Ecto neural progenitor cell (in vitro differentiated cells): ENCODE measurements at places on chromosomes 3 and 15.

GRCh38 chr3:12143949-12144504 lies 14.7 kb downstream of the TIMP4 start:
- DNase-seq, result no peak

DNA sequence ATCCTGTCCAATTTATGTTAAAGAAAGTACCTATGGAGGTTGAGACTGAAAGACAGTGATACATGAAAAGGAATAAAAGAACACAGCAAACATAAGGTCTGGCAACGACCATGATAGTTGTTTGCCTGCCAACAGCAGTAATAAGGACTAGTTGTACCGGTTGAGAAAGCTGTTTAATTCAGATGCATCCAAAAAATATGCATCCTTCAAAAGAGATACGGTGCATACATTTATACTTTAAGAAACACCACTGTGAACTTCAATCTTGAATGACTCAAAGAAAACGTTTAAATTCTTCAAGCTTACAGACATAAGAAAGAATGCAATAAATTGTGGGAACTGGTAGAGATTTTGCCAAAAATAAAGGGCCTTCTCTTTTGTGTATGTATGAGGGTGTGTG lies 492.1 kb downstream of the NLGN1 start:
- DNase-seq, result no peak

DNA sequence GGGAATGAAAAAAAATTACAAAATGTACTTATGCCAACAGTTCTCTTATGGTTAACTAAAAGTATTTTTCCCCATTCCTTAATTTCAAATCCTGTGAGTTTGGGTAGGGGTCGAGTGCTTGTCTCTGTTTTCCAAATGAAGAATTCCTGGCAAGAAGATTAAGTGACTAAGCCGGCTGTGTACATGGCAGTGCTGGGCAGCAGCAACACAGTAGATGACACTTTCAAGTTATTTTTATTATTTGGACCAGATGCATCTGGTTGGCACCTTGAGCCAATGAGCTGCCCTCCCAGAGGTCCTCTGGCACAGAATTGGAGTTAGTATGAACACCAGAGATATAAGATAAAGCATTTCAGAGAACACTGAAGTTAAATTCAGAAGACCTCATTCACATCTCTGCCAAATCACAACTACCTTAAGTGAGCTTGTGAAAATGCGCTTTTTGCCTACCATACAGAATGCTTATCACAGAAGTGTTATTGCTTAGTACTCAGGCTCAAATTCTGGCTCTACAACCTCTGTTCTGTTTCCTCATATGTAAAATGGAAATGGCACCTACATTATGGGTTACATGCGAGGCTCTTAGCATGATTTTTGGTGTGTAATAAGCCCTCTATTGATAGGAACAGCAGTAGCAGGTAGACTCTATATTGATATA lies 256.9 kb downstream of the UBE2E2 start:
- no peak for DNase-seq

DNA sequence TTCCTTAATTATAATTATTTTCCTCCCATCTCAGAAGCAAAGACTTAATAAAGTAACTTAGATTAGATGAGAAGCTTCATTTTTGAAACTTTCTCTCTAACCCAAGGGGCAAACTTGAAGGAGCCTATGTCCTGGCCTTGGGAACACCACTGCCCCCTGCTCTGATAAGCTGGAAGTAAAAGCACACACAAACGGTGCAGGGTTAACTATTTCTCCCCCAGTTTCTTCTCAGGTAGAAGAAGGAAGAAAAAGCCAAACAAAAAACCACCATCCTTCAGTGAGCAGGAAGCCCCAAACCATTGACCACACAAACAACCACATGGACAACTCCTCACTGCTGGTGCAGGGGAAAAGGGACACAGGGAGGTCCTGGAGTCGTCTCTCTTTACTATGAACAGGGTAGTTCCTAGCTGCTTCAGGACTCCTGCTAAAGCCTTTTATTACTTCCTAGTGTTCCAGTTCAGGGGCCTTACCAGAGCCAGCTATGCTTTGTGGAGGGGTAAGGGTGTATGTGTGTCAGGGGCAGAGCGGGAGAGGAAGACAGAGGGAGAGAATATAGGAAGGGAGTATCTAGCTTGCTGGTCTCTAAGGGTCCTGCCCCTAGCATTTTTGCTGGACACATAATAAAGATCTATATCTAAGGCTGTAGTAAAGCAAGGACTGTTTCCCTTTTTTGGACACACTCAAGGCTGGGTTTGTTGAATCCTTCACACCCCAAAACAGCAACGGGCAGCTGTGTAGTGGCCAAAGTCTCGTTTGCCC lies 94.0 kb upstream of the UMPS start:
- DNase-seq, result no peak

GRCh38 chr3:43307226-43307625 lies 20.9 kb downstream of the SNRK start:
- no peak for DNase-seq

- DNase-seq, result no peak
These were observed 29.1 kb upstream of the SLC30A4 start for GRCh38 chr15:45551676-45552075.

GRCh38 chr15:95503640-95504225 lies 826.8 kb upstream of the NR2F2 start:
- no peak for DNase-seq

DNA sequence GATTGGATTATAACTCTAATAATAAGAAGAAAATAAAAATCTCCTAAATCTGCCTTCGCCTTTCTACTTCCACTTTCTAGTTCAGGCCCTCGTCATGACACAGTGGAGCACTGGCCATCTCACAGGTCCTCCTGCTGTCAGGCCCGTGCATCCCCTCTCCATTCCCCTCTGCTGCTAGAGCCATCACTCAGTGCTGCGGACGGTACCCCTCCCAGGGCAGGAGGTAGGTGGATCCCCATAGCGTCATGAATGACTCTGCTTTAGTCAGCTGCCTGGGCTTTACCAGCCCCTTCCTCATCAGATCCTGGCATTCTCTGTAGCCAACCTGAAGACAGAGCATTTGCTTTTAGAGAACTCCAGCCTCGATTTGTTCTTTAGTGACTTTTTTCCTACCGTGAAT lies 12.0 kb upstream of the PPP1R2 start:
- no peak for DNase-seq

DNA sequence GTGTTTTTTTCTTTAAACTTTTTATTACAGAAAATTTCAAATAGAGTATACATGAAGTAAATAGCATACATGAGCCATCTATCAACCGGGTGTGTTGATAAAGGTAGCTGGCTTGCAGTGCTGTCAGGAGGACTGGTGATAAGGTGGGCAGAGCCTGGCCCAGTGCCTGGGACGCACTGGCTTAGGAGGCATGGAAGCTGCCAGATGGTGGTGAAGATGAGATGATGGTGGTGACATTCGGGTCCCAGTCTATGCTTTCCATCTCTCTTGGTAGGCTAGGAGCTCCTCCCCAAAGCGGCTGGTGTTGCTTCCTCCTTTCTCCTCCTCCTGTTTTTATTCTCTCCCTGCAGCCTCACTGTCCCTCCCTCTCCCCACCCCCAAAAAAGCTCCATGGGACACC lies 101.7 kb downstream of the ADCY5 start:
- no peak for DNase-seq

DNA sequence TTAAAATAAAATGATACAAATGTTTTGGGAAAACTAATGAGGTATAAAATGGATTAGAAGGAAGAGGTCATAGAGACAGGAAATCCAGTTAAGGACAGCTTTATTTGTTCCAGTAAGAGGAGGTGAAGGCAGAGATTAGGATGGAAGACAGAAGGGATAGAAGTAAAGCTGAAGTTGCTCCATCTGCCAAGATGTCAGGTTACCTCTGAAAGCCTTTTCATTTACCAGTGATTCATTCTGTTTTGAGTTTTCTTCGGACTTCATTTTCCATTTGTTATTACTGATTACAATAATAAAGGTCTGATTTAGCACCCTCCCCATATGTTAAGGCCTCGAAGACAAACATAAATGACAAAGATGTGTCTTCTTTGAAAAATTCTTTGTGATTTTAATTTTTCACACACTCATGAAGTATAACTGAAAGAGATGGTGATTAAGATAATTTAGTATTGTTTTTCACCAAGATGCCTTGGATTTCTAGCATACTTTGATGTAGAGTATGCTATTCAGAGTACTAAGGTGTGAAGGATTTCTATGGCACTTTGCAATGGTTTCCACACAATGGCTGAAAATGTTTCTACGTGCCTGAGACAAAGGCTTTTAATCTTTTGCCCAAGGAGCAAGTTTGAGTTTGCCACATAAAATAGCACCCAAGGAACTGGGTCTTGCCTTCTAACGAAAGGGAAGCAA lies 75.4 kb upstream of the PLAAT1 start:
- no peak for DNase-seq

GRCh38 chr15:83489690-83490089 lies 42.5 kb downstream of the SH3GL3 start:
- DNase-seq, result no peak

DNA sequence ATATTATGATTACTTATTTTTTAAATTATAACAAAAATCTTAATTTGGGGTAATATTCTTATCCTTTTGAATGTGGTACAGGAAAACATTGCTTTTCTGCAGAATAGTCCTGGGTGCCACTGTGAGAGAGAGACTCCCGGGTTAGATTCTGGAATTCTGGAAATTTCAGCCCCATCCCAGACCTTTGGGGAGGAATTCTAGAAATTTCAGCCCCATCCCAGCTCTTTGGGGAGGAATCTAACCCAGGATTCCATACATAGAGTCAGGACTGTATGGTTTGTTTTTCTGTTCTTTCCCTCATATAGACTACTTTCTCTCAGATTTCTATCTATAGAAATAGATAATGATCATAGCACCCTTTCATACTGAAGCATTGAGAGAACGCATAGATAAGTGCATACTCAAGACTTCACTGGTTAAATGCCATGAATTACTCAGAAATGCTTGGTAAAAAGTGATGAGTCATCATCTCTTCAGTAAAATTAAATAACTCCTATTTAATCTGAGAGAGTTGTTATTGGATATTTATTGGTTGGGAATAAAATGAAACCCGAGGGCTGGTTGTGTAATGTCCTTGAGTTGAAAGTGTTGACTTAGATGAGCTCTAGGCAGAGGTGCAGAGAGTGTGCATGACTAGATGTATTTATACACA lies 8.3 kb downstream of the EIF2AK4 start:
- DNase-seq, result no peak

- DNase-seq, result no peak
These were observed 110.8 kb downstream of the TBC1D5 start for GRCh38 chr3:17631609-17632008.

DNA sequence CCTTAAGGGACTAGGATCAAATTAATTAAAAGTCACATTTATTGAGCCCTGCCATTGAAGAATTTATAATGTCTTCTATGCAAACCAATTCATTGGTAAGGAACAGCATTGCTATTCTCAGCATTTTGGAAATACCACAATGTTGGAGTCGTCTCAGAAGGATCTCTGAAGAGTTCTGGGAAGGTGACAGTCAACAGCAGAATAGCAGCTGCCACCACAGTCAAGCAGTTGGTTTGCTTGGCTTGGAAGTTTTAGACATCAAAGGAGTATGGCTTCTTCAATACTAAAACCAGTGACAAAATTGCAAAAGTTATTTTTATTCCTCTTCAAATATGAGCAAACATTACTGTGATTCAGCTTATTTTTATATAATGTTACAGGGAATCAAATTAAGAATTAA lies 167.9 kb downstream of the CNTN4 start:
- DNase-seq, result no peak

GRCh38 chr3:126450219-126450618 lies 25.5 kb downstream of the ZXDC start:
- DNase-seq, result no peak

DNA sequence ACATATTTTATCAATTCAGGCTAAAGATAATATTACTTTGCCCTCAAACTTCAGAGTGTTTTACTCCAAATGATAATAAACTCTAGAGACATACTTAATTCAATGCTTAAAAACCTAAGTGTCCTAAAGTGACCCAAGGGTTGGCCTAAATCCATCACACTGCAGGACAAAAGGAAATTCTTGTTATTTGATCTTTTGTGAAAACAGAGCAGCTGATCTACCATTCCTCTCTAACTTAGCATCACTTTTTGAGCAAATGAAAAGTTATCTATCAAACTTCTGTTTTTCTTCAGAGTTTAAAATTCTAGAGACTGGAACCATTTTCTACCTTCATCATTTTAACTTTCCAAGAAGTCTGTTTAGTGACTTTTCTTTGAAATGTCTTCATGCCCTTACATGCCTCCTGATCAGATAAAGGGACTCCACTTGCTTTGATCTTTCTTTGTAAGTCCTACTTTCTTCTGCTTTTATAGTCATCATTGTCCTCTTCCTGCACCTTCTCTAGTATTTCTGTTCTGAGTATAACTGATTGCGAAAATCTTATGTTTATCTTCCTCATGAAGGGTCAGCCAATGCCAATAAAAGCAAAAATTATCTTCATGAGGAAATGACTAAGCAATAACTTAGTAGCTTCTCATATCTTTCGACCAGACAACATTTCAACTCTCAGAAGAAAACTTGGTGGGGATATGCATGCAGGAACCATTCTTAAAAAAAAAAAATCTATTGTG lies 378.7 kb upstream of the TGFBR2 start:
- DNase-seq, result no peak

DNA sequence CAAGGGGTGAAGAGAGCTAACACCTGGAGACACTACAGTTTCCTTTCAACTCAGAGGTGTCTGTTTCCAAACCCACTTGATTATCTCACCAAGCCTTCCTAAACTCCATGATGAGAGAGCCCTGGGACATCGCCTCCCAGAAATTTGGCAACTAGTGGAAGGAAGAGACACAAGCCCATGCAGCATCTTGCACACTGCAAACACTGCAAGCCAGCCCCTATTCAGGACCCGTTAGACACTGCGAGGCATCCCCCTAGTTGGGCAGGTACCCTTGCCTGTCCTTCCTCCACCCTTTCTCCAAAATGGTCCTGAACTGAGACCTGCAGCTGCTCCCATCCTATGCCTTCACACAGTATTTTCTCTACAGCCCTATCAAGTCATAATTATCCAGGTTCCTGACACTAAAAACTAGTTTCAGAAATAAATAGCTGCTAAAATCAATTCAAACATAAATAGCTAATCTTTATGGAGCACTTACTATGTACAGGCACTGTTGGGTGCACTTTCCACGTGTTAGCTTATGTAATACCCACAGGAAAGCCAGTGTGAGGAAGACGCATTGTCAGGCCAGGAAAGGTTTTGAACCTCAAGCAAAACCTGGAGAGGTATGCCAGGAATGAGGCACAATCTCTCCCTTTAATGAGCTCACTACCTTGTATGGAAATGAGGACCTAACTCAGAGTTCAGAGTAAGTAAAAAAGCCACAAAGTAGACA lies 2.8 kb downstream of the MAGI1 start:
- no peak for DNase-seq

- no peak for DNase-seq
These were observed 348.5 kb upstream of the PROK2 start for GRCh38 chr3:72133329-72134011.
